ENCODE measurements at places on chromosomes 4 and X.

- DNase-seq = no peak
These were observed 36.5 kb downstream of the TXLNG start for GRCh38 chrX:16822723-16823122.

- DNase-seq = no peak
These were observed 17.2 kb upstream of the TET2 start for GRCh38 chr4:105129286-105130040.

GRCh38 chrX:78653118-78653822 is 5.9 kb downstream of the RTL3 start:
- DNase-seq = no peak

DNA sequence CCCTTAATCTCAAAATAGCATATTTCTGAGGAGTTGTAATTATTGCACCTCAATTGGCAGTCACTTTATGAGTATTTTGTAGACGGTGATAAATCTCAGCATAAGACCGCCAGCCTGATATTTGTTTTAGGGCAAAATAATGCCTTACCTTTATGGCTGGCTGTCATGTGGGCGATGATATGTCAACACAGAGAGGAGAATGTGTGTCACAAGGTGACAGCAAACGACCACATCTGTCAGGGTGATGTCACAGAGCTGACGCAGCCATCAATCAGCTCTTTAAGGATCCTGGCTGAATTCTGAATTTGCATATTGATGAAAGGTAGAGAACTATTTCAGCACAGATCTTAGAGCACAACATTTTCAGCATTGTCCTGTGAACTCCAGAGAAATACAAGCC is 209.7 kb downstream of the CEP135 start:
- no peak for DNase-seq

DNA sequence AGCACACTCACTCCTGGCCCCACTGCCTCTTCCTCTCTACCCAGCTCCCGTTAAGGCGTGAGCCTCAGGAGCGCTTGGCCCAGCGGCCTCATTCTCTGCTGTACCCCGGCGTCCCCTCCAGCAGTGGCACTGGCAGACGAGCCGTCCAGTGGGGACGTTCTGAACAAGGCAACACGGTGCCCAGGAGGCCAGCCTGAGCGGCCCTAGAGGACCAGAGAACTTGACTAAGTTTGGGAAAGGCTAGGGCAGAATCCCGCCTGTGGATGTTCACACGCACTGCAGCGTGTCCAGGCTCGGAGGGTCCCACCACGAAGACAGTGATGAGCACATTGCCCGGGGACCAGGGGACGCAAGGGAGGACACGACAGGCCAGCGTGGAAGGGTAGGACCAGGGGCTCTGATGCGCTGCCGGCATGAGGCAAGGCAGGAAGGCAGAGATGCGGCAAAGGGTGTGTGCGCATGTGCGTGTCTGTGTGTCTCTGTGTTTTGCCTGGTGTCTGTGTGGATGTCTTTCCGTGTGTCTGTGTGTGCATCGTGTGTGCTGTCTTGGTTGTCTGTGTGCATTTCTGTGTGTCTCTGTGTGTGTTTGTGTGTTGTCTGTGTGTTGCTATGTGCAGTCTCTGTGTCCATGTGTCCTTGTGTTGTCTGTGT is 89.4 kb downstream of the ABLIM2 start:
- DNase-seq = no peak

- no peak for DNase-seq
These were observed 234.0 kb downstream of the SPOCK3 start for GRCh38 chr4:167000141-167000852.

GRCh38 chrX:115018040-115018647 is 728 bp upstream of the IL13RA2 start:
- DNase-seq = no peak

- no peak for DNase-seq
These were observed 12.3 kb upstream of the REPS2 start for GRCh38 chrX:16934185-16934584.

- no peak for DNase-seq
These were observed 15.9 kb upstream of the F11 start for GRCh38 chr4:186249785-186250754.

DNA sequence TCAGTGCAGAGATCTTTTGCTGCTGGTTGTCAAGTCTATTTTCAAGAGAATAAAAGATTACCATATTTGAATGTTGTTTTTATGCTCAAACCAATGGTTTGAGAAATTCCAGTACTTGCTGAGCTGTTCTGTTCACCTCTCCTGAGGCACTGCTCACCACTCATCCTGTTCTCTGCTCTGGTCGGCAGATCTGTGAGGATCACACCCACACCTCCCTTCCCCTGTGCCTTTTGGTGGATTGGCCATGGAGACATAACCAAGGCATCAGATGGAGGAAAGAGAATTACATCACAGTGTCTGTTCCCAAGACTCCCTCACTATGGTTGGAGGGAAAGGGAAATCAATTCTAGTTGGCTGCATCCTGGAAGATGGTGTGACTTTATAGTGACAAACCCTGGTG is 391.6 kb downstream of the ARHGAP24 start:
- no peak for DNase-seq

DNA sequence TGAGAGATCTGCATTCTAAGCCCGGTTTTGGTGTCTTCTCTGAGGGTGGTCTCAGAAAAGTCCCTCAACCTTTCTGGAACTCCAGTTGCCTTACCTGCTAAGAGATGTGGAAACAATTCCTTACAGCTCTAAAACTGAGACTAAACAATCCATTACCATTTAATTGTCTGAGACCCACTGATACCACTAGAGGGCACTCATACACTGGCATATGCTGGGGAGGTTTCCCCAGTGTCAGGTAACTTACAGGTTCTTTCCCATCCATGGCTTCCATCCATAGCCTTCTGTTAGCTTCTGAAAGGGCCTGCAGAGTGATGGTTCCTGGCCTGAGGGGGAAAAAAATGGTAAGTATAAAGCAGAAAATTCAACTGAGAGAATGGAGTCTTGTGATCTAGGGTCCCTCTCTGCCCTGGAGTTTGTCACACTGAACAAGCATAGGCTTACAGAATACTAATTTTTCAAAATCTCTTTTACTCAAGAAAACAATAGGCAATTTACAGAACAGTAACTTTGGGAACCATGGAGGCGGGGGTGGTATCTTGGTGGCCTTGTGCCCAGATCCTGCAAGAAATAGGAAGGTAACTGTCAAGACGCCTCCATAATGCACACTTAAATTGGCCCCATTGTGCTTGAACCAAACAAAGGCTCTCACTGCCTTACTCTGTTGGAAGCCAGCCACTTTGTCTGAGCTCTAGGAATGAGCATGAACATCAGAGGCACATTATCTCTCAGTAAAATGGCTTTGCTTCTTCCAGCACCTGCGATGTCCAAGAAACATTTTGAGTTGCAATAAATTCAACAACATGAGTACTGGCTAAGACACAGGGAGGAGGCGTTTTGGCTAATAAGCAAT is 236.1 kb downstream of the OPHN1 start:
- DNase-seq = no peak
